GM19239 (cell line): ENCODE measurements at places on chromosomes 6 and 20.

GRCh38 chr6:155080881-155081845 is 86.0 kb downstream of the TIAM2 start:
- DNase-seq = no peak

- DNase-seq = no peak
Measured at GRCh38 chr6:127695108-127695507, 118.1 kb downstream of the C6orf58 start.

- no peak for DNase-seq
Measured at GRCh38 chr20:34459209-34459897, 56.9 kb upstream of the DYNLRB1 start.

GRCh38 chr6:37517411-37517812 is 17.7 kb upstream of the CCDC167 start:
- no peak for DNase-seq

DNA sequence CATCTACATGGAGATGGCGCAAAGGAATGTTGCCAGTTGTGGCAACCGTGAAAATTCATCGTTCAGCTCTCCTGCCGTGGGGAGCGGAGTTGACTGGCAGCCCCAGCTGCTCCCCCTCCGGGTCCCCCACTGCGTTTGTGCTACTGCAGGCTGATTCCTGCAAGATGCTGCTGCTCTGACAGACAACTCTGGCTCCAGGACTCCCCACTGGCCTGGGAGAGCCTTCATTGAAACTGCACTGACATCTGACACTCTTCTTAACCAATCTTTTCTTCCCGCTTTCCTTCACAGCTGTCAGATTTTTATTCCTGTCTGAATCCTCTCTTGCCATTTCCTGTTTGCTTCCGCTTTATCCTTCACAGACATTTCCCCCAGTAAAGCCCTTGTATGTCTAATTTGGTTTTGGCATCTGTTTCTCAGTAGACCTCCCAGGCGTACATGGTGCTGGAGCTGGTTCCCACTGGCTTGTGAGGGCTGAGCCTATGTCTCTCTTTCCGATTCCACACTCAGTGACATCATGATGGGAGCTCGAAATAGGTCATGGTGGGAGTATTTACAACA is 9.5 kb upstream of the ATRN start:
- DNase-seq = no peak

GRCh38 chr6:114862819-114863218 is 520.0 kb upstream of the HS3ST5 start:
- no peak for DNase-seq

DNA sequence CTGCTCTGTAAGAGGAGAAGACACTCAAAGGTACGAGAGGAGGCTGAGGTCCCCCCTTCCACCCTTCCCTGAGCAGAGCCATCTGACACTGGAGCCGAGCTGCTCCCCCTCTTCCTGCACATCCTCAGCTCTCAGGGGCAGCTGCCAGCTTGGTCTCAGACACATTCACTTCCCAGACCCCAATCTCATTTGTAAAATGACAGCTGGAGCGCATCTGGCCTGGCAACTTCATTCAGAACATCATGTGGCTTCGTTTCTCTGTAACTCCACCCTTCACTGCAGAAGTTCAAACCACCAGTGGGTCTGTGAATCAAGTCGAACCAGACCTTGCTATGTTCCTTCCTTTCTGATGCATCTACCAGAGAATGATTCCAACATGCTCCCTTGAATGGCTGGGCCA is 145.6 kb upstream of the CDH4 start:
- no peak for DNase-seq
